ENCODE measurements at places on chromosomes 5 and 9.

GRCh38 chr5:16784843-16785791 is 151.0 kb downstream of the MYO10 start:
- DNase-seq: no peak

GRCh38 chr5:36111238-36111637 is 40.4 kb downstream of the LMBRD2 start:
- no peak for DNase-seq

- no peak for DNase-seq
These were observed 11.8 kb upstream of the TMC1 start for GRCh38 chr9:72509635-72510034.

DNA sequence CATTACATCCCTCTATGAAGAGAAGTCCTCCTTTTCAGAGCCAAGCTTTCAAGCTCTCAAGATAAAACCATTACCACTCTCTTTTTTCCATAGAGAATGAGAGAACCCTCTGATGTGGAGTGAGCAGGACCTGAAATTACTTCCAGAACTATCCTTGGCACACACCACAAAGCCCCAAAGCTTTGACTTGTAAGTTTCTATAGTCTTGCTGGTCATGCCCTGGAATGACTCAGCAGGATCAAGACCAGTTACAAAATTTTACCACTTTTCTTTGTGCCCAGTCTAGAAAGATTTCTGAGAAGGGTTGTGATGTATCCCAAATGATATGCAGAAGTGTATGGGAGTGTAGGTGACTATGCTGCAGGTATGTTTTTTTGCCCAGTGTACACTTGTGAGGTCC is 760.6 kb downstream of the TLE1 start:
- no peak for DNase-seq

DNA sequence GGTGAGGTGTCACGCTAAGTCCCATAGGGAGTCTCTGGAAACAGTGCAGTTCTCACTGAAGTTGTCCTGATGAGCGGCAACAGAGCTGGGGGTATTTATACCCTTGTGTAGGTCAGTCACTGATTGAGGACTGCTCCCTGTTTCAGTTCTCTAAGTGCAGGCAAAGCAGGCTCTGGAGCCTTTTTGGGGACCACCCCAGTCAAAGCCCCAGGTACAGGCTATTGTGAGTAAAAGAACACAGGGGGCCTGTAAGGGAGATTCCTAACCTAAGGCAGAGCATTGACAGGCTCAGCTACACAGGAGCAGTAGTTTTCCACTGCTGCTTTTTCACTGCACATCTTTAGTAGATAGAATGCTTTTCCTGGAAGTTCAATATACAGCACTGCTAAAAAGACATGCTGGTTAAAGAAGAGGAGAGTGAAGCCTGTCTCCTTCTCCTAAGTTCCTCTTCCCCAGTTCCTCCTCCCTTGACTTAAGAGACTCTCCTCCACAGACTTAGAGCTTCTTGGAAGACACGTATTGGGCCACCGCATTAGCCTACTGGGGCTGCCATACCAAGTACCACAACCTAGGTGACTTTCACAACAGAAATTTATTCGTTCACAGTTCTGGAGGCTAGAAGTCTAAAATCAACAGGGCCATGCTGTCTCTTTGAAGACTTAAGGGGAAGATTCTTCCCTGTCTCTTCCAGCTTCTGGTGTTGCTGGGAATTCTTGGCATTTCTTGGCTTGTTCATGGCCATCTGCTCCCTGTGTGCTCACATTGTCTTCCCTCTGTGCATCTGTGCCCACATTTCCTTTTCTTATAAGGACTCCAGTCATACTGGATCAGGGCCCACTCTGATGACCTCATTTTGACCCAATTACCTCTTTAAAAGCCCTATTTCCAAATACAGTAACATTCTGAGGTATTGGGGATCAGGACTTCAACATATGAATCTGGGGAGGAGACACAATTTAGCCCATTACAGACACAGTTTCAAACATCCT is 221.0 kb downstream of the ESM1 start:
- no peak for DNase-seq

GRCh38 chr5:22044229-22044628 is 808.9 kb downstream of the CDH12 start:
- no peak for DNase-seq

GRCh38 chr9:215631-216155 is 1.0 kb downstream of the DOCK8 start:
- no peak for DNase-seq

DNA sequence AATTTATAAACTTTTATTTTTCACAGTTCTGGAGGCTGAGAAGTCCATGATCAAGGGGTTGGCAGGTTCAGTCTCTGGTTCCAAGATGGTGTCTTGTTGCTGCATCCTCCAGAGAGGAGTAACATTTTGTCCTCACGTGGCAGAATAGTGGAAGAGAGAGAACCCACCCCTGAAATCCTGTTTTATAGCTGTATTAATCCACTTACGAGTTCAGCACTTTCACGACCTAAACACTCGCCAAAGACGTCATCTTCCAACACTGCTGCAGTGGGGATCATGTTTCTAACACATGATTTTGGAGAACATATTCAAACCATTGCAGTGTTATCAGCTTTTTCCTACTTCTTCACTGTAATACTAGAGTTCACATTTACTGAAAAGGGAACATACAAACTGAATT is 233.0 kb upstream of the ATP10B start:
- no peak for DNase-seq

DNA sequence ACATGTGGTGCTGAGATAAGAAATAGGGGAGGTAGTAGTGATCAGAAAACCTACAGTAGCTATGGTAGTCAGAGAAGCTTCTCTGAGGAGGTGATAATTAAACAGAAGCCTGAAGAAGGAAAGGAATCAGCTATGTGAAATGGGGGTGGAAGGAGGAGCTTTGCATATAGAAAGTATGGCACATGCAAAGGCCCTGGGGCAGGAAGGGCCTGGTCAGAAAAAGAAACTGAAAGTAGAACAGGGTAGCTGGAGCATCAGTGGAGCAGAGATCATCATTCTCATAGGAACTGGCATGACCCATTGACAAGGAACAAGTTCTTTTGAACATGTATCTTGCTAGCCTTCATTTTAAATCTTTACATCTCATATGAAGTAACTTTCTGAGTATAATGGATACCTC is 80.7 kb upstream of the ADRA1B start:
- DNase-seq: no peak

- DNase-seq: no peak
These were observed 67.3 kb upstream of the ZFR start for GRCh38 chr5:32511776-32512374.

- DNase-seq: no peak
These were observed 20.8 kb upstream of the MATR3 start for GRCh38 chr5:139272471-139273321.

- no peak for DNase-seq
These were observed 9.8 kb downstream of the RIGI start for GRCh38 chr9:32516241-32516640.

- no peak for DNase-seq
These were observed 51.8 kb upstream of the HMHB1 start for GRCh38 chr5:143760131-143760505.

- DNase-seq: no peak
These were observed 141.3 kb downstream of the SREK1 start for GRCh38 chr5:66285343-66285922.

- DNase-seq: no peak
These were observed 408.3 kb downstream of the ENC1 start for GRCh38 chr5:74232276-74232675.

GRCh38 chr5:168712280-168712924 is 133.2 kb upstream of the PANK3 start:
- DNase-seq: no peak

DNA sequence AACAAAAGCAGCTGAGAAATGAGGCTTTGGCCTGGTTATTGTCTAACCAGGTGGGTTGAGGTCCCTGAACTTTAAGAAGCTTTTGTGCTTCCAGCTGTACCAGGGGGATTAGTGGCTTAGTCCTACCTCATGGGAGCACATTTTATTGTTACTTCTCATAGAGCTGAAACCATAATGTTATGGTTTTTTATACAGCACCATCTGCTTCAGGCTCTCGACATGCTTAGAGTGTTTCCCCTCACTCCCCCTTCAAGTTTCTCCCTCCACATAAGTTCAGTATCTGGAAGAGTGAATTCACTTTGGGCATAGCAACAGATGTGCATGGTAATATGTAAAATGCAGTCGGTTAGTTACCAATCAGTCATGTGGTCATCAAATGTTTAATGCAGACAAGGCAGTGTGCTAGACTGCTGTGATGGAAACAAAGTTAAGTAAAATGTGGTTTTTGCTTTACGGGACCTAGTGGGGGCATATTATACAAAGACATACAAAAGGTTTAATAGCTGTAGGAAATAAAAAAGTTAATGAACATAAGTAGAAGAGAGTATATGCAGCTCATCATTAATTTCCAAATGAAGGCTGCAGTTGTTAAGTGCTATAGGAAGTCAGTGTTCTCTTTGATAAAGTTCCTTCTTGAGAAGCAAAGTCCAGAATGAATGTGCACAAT is 95.9 kb upstream of the SPRY4 start:
- DNase-seq: no peak

DNA sequence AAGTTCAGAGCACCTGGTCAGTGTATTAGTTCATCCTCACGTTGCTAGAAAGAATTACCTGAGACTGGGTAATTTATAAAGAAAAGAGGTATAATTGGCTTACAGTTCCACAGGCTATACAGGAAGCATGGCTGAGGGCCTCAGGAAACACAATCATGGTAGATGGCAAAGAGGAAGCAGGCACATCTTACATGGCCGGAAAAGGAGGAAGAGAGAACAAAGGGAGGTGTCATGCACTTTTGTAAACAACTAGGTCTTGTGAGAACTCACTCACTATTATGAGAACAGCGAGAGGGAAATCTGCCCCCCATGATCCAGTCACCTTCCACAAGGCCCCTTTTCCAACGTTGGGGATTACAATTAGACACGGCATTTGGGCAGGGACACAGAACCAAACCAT is 28.8 kb upstream of the CAVIN4 start:
- DNase-seq: no peak

GRCh38 chr5:90182726-90183125 is 226.8 kb downstream of the CETN3 start:
- DNase-seq: no peak

GRCh38 chr9:16118043-16118442 is 565.2 kb downstream of the CCDC171 start:
- no peak for DNase-seq

DNA sequence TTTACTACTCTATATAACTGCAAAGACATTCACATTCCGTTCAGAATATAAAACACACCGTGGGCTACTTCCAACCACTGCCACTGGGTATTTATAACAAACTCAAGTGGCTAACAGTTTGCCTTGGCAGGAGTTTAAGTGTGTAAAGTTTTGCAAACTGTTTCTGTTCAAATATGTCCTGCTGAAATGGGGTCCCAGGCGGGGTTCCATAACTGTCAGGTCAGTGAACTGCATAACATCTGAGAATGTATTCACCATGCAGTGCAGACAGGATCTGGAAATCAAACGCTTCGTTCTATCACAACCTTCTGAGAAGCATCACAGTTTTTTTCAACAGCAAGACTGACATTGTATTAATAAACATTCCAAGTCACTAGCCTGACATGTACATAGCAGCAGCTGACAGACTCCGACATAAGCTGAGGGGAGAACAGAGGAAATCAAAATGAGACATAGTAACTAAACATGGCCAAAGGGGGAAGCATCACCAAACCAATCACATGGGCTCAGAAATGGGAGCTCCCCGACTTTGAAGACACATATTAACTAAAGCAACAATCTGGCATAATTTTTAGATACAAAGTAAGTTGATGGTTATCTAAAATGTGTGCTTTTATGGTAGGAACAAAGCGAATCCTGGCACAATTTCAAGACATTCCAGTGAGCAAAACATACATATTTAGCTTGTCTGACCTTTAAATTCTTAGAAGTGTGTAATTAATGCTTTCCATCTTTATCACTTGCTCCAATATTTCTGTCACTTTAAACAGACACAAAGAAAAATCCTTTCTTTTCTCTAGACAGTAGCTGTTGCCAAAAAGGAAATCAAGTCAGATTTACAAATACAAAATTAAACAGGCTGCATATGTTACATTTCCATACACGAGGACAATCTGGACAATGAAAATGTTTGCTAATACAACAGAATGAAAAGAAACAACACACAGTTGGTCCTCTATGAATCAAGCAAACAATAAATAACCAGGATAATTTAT is 156.8 kb downstream of the MAPKAP1 start:
- DNase-seq: no peak

Measured in cortex of kidney (tissue), 1 donor.